ENCODE measurements at places on chromosomes 11 and 22. TPM values are rescaled to one million over a fixed set of nuclear protein-coding genes. Genes with fewer than 3 reads are reported as not detected.

Gene ASPHD2
- 1.2 TPM for total RNA-seq

Gene CD82
- 28.1 TPM for total RNA-seq

Gene APOBEC3F
- 6.1 TPM for total RNA-seq

Gene CCDC73
- total RNA-seq: under 0.01 TPM

Gene GAL3ST3
- not detected for total RNA-seq

Gene BEST1
- 4.6 TPM for total RNA-seq

Gene UPK2
- total RNA-seq: not detected

Gene SCN3B
- under 0.01 TPM for total RNA-seq

Gene KCNJ1
- under 0.01 TPM for total RNA-seq

Gene OSBP2
- total RNA-seq: 1.1 TPM

Gene GDPD4
- total RNA-seq: not detected

Gene FGF19
- not detected for total RNA-seq

Gene NELL1
- not detected for total RNA-seq

Gene CDHR5
- total RNA-seq: not detected

Gene UPK3A
- not detected for total RNA-seq

Gene C11orf98
- 21.0 TPM for total RNA-seq

Gene SERGEF
- total RNA-seq: 31.5 TPM

Gene ALDH3B1
- 5.2 TPM for total RNA-seq

Gene DRD4
- under 0.01 TPM for total RNA-seq

Gene LMO2
- total RNA-seq: under 0.01 TPM

Gene CD3D
- total RNA-seq: not detected

Gene TRIM49C
- total RNA-seq: not detected

Gene CTTN
- 439 TPM for total RNA-seq

Gene PRAME
- not detected for total RNA-seq

Gene SMC1B
- total RNA-seq: not detected

Gene NLRP6
- total RNA-seq: under 0.01 TPM

Gene TMPRSS13
- not detected for total RNA-seq

Gene ARHGAP8
- total RNA-seq: 0.86 TPM

Gene NTM
- total RNA-seq: 3.1 TPM

Gene ACR
- not detected for total RNA-seq

Gene POTEH
- not detected for total RNA-seq

Gene LRRC74B
- under 0.01 TPM for total RNA-seq

Gene FAM83F
- total RNA-seq: not detected

Gene OTOG
- not detected for total RNA-seq

Gene PDGFD
- 0.86 TPM for total RNA-seq

Gene CHST1
- total RNA-seq: 0.32 TPM

Gene RASL10A
- total RNA-seq: not detected

Gene TBX10
- not detected for total RNA-seq

Gene OR8D4
- not detected for total RNA-seq

Gene GPR137
- total RNA-seq: 7.9 TPM

Gene CD3E
- total RNA-seq: not detected

Gene OSBP
- 24.7 TPM for total RNA-seq

Gene KIRREL3
- total RNA-seq: 0.60 TPM

Gene SAA1
- total RNA-seq: not detected

Gene TYR
- total RNA-seq: not detected

Gene SLC22A12
- total RNA-seq: not detected

Gene LRRC32
- 9.6 TPM for total RNA-seq

Gene TMEM191C
- total RNA-seq: 1.1 TPM

Gene MRPL17
- total RNA-seq: 42.8 TPM

Gene ZNF280B
- not detected for total RNA-seq

Gene OR5T1
- not detected for total RNA-seq

Gene SLC22A9
- total RNA-seq: not detected

Gene KIF18A
- 5.2 TPM for total RNA-seq

Gene PEX26
- total RNA-seq: 8.7 TPM

Gene GTF2H1
- 39.4 TPM for total RNA-seq

Gene OR5P2
- not detected for total RNA-seq

Data from bronchial smooth muscle cell (primary cell).